ENCODE measurements at places on chromosomes 6 and 20. TPM values are rescaled to one million over a fixed set of nuclear protein-coding genes. Genes with fewer than 3 reads are reported as not detected.

DNA sequence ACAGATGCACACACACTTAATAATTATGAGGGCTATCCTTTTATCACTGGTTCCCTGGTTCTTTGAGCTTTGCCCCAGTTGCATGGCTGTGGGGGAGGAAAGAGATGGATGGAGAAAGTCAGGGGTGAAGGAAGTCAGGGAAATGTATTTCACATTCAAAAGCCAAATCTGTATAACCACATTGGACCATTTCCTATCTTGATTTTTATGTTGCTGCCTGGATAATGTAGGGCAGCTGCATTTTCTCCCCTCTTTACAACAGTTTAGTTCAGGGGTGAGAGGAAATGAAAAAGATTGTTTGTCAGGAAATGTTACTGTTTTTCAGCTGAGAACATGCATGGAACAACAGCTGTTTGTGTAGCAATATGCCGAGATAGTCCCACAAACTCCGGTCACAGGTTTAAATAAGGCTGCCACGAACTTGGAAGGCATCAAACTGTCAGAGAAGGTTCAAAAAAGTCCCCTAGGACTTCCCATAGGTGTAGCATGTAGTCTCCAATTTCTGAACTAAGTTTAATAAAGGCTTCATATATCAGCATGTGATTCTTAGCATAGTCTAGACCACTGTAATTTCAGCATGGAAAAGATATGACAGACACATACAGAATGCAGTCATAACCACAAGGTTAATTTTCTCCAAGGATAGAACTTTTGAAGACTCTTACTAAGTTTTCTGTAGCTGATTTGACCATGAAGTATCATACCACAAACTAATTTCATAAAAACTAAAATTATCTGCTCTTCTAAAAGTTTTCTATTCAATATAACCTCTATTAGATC lies 82.1 kb upstream of the COL21A1 start:
- DNase-seq, result no peak
- no peaks in the 10 kb centered on the region for H3K27me3 ChIP-seq
- no peaks in the 10 kb centered on the region for H3K36me3 ChIP-seq
- H3K4me3 ChIP-seq, result no peak overlapping the region
- no peak overlapping the region for H3K27ac ChIP-seq

GRCh38 chr6:154842833-154843232 lies 109.6 kb downstream of the SCAF8 start:
- no peak overlapping the region for H3K27ac ChIP-seq
- H3K4me3 ChIP-seq, result no peak overlapping the region
- DNase-seq, result no peak
- no peaks in the 10 kb centered on the region for H3K27me3 ChIP-seq
- peaks cover 15% of the 10 kb centered on the region for H3K36me3 ChIP-seq

Gene DXO
- total RNA-seq, result 28.6 TPM

Gene RAMACL
- 0.44 TPM for total RNA-seq

DNA sequence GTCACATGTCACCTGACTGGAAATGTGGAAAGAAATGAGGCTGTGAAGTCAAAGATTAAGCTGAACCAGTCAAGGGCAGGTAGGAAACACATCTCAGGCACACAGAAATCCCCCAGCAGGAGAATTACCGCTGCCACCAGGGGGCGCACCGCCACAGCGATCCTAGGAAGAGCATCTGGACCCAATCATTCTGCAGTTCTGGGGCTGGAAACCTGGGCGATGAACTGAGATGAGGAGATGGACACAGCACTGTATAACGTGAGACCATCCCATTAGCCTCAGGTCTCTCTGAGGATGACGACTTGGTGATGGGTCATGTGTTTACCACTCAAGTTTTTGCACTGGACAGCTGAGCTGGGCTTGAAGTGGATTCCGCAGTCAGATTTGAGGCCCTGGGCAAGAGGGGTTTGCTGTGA lies 6.5 kb upstream of the SLC24A3 start:
- H3K27ac ChIP-seq, result no peak overlapping the region
- no peaks in the 10 kb centered on the region for H3K4me1 ChIP-seq
- no peaks in the 10 kb centered on the region for H3K36me3 ChIP-seq
- no peak overlapping the region for H3K4me3 ChIP-seq

GRCh38 chr6:145603991-145604390 lies 131.3 kb downstream of the EPM2A start:
- no peaks in the 10 kb centered on the region for H3K36me3 ChIP-seq
- H3K27me3 ChIP-seq, result peaks cover 3% of the 10 kb centered on the region

DNA sequence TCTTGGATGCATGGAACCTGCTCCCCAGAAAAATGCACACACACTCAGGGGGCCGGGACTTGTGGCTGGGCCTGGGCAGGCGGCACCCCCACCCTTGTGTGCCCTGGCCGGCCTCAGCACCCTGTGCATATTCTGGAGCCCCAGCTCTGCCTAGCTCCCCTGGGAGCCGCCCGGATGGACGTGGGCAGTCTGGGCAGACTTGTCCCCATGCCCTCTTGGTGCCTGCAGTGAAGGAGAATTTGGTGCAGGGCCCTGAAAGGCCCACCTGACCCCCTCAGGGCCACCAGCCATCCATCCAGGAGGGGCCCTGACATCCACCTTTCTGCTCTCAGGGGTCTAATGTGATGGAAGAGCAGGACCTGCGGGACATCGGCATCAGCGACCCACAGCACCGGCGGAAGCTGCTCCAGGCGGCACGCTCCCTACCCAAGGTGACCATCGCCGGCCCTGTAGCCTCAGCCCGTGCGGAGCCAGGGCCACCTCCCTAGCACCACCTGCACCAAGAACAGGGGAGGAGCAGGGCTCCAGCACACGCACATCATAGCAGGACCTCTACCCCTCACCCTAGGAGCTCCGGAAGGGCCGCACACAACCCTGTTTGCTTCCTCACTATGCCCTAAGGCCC lies 62.8 kb downstream of the TCP11 start:
- no peaks in the 10 kb centered on the region for H3K36me3 ChIP-seq
- DNase-seq, result peak; percentile 22
- no peak overlapping the region for H3K27ac ChIP-seq

Gene WFDC9
- not detected for total RNA-seq

- peaks cover 3% of the 10 kb centered on the region for H3K36me3 ChIP-seq
- peaks cover 35% of the 10 kb centered on the region for H3K4me1 ChIP-seq
- H3K4me3 ChIP-seq, result peak overlapping the region; percentile 91
- no peak overlapping the region for H3K27ac ChIP-seq
Measured at GRCh38 chr6:28979679-28980078, 25.4 kb downstream of the ZNF311 start.

DNA sequence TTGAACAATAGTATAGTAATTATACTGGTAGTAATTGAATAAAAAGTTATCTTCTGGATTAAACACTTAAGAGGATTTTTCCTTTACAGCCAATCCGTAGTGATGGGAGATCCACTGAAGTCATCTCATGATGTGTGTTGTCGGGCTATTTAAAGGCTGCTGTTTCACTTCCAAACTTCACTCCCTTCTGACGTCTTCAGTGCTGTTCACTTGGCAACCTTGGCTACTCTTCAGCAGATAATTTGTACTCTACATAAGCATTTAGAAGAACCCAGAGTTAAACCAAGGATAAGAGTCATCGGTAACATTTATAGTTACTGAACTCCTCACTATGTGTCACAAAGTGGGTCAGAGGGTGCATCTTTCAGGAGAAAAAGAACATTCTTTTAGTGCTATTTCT lies 179.1 kb upstream of the EYA4 start:
- H3K27me3 ChIP-seq, result no peaks in the 10 kb centered on the region
- no peaks in the 10 kb centered on the region for H3K36me3 ChIP-seq
- no peaks in the 10 kb centered on the region for H3K4me1 ChIP-seq
- H3K27ac ChIP-seq, result no peak overlapping the region

Gene PRKN
- total RNA-seq, result 1.5 TPM

- DNase-seq, result peak; percentile 36
- peaks cover 6% of the 10 kb centered on the region for H3K36me3 ChIP-seq
- peaks cover 12% of the 10 kb centered on the region for H3K4me1 ChIP-seq
- H3K27me3 ChIP-seq, result peaks cover 2% of the 10 kb centered on the region
Measured at GRCh38 chr6:13273931-13274706, 54.2 kb downstream of the TBC1D7 start.

DNA sequence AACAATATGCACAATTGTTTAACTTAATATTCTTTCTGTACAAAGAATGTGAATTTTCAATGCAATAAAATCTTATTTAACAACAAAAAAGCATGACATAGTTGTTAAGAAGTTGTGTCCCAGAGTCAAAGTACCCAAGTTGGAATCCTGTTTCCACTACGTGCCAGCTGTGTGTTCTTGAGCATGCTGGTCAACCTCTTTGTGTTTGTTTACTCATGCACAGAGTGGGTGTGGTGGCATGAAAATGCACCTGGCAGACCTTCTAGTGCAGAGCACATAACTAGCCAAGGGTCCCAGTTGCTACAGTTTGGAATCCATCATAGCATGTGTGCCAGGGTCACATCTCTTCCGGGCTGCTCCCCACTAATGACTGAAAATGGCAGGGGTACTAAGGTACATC lies 24.7 kb upstream of the MOCS1 start:
- H3K4me1 ChIP-seq, result no peaks in the 10 kb centered on the region
- H3K36me3 ChIP-seq, result peaks cover 1% of the 10 kb centered on the region
- H3K27ac ChIP-seq, result no peak overlapping the region
- peaks cover 11% of the 10 kb centered on the region for H3K27me3 ChIP-seq
- DNase-seq, result no peak

GRCh38 chr6:28254121-28254519 lies 2.1 kb upstream of the ZKSCAN4 start:
- H3K4me3 ChIP-seq, result no peak overlapping the region
- peaks cover 28% of the 10 kb centered on the region for H3K4me1 ChIP-seq
- H3K27ac ChIP-seq, result no peak overlapping the region
- peaks cover 12% of the 10 kb centered on the region for H3K36me3 ChIP-seq
- DNase-seq, result no peak
- H3K27me3 ChIP-seq, result peaks cover 2% of the 10 kb centered on the region

DNA sequence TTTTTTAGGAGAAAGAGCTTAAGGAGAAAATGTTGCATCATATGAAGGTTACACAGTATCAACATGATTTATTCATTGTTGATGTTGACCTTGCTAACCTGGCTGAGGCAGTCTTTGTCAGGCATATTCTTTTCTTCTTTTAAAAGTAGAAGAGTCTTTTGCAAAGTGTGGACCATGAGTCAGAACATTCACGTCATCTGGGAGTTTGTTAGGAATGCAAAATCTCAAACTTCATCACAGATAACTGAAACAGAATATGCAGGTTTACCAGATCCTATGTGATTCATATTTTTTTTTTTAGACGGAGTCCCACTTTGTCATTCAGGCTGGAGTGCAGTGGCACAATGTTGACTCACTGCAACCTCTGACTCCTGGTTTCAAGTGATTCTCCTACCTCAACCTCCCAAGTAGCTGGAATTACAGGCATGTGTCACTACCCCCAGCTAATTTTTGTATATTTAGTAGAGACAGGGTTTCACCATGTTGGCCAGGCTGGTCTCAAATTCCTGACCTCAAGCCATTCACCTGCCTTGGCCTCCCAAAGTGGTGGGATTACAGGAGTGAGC lies 530.4 kb upstream of the BTBD3 start:
- DNase-seq, result no peak
- H3K27me3 ChIP-seq, result no peaks in the 10 kb centered on the region
- no peaks in the 10 kb centered on the region for H3K4me1 ChIP-seq

Gene NHSL1
- total RNA-seq, result 0.14 TPM

Gene TUBB2A
- 2.2 TPM for total RNA-seq

- H3K27me3 ChIP-seq, result no peaks in the 10 kb centered on the region
- H3K4me3 ChIP-seq, result no peak overlapping the region
- no peak overlapping the region for H3K27ac ChIP-seq
- DNase-seq, result no peak
- peaks cover 2% of the 10 kb centered on the region for H3K4me1 ChIP-seq
Measured at GRCh38 chr6:160077526-160077925, 44.1 kb upstream of the SLC22A1 start.

GRCh38 chr6:13048113-13048512 lies 280.2 kb downstream of the TBC1D7 start:
- H3K4me1 ChIP-seq, result no peaks in the 10 kb centered on the region
- no peak overlapping the region for H3K4me3 ChIP-seq
- peaks cover 17% of the 10 kb centered on the region for H3K27me3 ChIP-seq
- H3K27ac ChIP-seq, result no peak overlapping the region
- H3K36me3 ChIP-seq, result no peaks in the 10 kb centered on the region

DNA sequence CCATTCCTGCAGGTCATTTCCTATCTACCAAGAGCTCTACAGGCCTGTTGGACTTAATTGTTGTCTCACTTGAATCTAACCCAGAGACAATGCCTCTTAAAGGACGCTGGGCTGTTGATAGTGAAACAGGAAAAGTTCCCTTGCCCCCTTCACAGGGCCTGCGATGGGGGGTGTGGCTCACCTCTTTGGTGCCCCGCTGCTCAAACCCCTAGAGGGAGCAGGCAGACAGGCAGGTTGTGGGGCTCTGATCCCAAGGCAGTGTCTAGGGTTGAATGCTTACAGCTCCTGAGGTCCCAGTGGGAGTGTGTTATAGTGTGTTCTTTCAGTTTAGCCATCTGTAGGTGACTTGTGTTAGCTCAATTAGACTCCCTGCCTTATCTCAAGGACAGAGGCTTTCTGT lies 68.0 kb downstream of the OTOR start:
- no peak overlapping the region for H3K4me3 ChIP-seq
- no peak overlapping the region for H3K27ac ChIP-seq
- DNase-seq, result no peak
- H3K4me1 ChIP-seq, result no peaks in the 10 kb centered on the region
- H3K36me3 ChIP-seq, result no peaks in the 10 kb centered on the region

Gene ADGRF5
- not detected for total RNA-seq

Gene PI3
- total RNA-seq, result not detected

- no peak overlapping the region for H3K27ac ChIP-seq
- DNase-seq, result no peak
- H3K4me3 ChIP-seq, result no peak overlapping the region
Measured at GRCh38 chr6:23705697-23706096, 420.3 kb upstream of the NRSN1 start.

Gene SLC44A4
- not detected for total RNA-seq

Gene EYA2
- not detected for total RNA-seq

DNA sequence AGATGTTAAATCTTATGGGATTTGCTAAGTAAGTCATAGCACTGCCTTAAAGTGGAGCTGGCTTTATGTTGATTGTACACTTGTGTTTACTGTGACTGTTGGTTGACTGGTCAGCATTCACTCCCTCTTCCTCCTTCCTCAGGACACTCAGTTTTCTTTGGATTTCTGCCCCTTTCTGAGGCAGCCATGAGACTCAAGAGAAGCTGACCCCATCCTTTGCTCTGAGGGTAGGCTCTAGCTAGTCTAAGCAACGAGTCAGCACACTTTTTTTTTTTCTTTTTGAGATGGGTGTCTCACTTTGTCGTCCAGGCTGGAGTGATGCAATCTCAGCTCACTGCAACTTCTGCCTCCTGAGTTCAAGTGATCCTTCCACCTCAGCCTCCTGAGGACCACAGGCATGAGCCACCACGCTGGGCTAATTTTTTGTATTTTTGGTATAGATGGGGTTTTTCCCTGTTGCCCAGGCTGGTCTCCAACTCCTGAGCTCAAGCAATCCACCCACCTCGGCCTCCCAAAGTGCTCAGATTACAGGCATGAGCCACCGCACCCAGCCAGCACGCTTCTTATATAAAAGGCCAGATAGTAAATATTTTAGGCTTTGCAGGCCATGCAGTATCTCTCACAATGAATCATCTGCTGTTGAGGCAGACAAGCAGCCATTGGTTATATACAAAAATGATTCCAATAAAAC lies 191.4 kb downstream of the NFATC2 start:
- peaks cover 6% of the 10 kb centered on the region for H3K27me3 ChIP-seq
- H3K27ac ChIP-seq, result no peak overlapping the region
- H3K4me1 ChIP-seq, result peaks cover 6% of the 10 kb centered on the region

GRCh38 chr6:92690997-92691599 lies 728.3 kb downstream of the EPHA7 start:
- H3K27me3 ChIP-seq, result no peaks in the 10 kb centered on the region
- no peak overlapping the region for H3K4me3 ChIP-seq
- DNase-seq, result no peak
- no peak overlapping the region for H3K27ac ChIP-seq
- no peaks in the 10 kb centered on the region for H3K4me1 ChIP-seq
- no peaks in the 10 kb centered on the region for H3K36me3 ChIP-seq

Gene GPLD1
- total RNA-seq, result 0.34 TPM

Measured in activated naive CD8-positive, alpha-beta T cell treated with anti-CD3 and anti-CD28 coated beads, Interleukin-2, amount 10 ng/mL, durations not matched to agents 7 days and 5 days (primary cell).